Liver (tissue), 10 donors: ENCODE measurements at places on chromosomes 11 and 22.

DNA sequence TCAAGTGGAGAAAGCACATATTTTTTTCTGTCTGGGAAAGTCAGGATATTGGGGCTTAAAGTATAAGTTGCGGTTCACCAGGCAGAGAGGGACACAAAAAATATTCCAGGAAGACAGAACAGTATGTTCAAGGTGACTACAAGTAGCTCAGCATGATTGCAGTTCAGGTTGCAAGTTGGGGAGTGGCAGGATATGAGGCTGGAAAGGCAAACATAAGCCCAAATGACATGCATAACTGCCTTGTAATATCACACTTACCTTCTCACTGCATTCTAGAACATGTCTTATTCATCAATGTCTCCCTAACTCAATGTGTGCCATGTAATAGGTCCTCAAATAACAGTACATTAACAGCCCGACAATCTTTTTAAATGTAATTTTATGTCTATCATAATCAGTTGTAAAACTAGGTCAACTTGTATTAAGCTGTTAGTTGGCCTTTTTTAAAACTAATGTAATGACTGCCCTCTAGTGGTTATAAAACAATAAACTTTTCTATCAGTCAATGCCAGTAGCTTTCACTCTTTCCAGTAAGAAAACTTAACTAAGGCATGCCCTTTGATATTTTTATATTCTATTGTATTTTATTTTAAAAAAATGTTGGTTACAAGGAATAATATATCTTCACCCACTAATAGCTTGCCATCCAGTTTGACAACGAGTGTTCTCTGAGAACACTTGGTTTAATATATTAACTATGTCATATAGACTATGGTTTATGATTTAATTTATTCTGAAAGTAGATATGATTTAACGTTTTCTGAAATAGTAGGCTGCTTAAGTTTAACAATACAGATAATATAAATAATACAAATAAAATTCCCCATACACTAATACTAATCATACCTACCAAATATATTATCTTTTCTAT is 39.4 kb upstream of the CFAP300 start:
- no peak for DNase-seq

- no peak for DNase-seq
Measured at GRCh38 chr22:43446916-43447315, 35.1 kb downstream of the MPPED1 start.

DNA sequence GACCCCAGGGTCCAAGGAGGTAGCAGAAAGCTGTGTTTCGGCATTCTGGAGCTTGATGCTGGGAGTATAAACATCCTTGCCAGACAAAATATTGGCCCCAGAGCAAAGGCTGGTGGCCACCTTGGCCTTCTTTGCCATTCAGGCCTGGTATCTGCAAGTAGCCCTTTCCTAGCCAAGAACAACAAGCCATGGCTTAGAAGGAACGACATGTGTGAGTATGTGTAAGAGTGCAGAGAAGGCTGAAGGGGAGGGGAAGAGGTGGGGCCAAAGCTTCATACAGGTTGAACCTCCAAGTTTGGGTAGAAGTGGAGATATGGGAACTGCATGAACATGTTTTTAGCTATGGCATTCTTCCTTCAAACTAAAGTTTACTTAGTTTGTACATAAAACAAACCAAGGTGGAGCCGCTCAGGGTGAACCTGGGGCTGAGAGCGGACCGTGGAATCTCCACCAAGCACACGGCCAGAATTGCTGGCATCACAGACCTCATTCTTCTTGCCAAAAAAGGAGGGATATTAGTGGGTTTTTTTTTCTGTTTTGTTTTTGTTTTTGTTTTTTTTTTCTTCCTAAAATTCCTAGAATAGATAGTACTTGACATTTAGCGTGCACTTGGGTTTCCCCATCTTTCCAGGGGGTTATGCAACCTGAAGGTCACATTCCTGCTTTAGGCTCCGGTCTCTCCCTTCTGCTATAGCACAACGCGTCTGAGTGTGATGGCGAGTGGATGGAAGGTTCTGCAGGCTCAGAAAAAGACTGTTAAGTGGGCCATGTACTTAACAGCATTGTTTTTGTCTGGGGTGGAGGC is 70.9 kb downstream of the ADAMTS15 start:
- DNase-seq: no peak

GRCh38 chr11:3156282-3156660 is 8.8 kb downstream of the OSBPL5 start:
- no peak for DNase-seq

GRCh38 chr11:26243426-26243825 is 88.5 kb upstream of the ANO3 start:
- no peak for DNase-seq

DNA sequence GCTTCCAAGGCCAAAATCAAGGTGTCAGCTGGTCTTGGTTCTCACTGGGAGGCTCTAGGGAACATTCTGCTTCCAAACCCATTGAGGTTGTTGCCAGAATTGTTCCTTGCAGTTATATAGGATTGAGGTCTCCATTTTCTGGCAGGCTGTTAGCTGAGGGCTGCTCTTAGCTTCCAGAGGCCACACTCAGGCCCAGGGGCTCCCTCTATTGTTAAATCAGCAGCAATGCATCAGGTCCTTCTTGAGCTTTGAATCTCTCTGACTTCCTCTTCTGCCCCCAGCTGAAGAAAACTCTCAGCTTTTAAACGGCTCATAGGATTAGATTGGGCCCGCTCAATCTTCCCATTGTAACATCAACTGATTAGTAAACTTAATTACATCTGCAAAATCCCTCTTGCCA is 39.3 kb upstream of the BSX start:
- DNase-seq: no peak

- DNase-seq: no peak
Measured at GRCh38 chr11:74970852-74971395, 17.8 kb upstream of the NEU3 start.

- no peak for DNase-seq
Measured at GRCh38 chr11:117819096-117820040, 5.2 kb downstream of the FXYD2 start.

DNA sequence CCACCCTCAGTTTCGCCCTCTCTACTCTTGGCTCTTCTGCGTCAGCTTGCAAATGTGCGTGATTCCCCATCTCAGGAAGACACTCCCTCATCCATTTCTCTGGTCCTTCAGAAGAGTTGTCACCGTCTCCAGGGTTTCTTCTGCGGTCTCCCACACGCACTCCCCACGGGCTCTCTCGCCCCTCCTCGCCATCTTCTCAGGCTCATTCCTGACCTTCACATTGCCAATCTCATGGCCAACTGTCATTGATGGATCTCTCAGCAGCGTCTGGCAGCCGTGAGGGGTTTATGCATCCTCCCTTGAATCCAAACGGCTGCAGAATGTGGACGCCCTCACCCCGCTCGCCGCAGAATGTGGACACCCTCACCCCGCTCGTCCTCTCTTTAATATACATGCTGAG is 10.5 kb downstream of the SYNGR1 start:
- no peak for DNase-seq

GRCh38 chr11:58928691-58929090 is 10.6 kb upstream of the GLYATL1 start:
- DNase-seq: no peak

- DNase-seq: no peak
Measured at GRCh38 chr11:62398011-62398994, 20.5 kb upstream of the SCGB1A1 start.

DNA sequence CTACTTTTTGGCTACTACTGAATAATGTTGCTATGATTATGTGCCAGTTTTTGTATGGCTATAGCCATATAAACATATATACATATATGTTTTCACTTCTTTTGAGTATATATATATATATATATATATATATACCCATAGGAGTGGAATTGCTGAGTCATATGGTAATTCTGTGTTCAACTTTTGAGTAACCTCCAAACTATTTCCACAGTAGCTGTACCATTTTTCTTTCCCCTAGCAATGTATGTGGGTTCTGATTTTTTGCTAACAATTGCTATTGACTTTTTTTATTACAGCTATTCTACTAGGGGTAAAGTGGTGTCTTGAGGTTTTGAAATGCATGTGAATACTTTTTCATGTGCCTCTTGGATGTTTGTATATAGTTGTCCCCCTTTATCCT is 30.4 kb downstream of the CBL start:
- no peak for DNase-seq

GRCh38 chr11:10982704-10983510 is 125.1 kb upstream of the ZBED5 start:
- no peak for DNase-seq

DNA sequence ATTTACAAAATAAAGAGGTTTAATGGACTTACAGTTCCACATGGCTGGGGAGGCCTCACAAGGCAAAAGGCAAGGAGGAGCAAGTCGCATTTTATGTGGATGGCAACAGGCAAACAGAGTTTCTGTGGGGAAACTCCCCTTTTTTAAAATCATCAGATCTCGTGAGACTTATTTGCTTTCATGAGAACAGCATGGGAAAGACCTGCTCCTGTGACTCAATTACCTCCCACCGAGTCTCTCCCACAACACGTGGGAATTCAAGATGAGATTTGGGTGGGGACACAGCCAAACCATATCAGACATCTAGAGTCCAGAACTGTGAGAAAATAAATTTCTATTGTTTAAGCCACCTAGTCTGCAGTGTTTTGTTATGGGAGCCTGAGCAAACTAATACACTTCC is 80.8 kb downstream of the ME3 start:
- no peak for DNase-seq

GRCh38 chr22:46063846-46064227 is 86.5 kb upstream of the PPARA start:
- no peak for DNase-seq

GRCh38 chr11:84501750-84502149 is 1125.4 kb downstream of the DLG2 start:
- DNase-seq: no peak

GRCh38 chr22:30340911-30341685 is 14.4 kb upstream of the TBC1D10A start:
- no peak for DNase-seq

- no peak for DNase-seq
Measured at GRCh38 chr22:22030493-22031182, 48.1 kb upstream of the TOP3B start.

DNA sequence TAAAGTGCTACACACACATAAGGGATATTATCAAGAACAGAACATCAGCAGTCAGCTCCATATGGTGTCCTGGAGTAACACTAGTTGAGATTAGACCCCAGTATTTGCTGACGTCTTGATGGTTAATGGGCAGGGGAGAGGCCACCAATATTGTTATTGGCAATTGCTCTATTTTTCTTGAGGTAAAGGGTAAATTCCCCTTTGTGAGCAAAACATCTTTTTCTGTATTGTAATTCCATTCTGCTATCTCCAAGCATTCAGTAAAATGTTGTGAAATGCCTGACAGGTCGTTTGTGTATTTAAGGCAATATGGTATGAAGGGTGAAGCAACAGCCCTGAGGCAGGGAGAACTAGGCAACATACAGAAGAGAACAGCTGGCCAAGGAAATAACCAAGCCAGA is 21.9 kb downstream of the PC start:
- DNase-seq: no peak

GRCh38 chr11:206526-207207 is 532 bp downstream of the BET1L start:
- no peak for DNase-seq

DNA sequence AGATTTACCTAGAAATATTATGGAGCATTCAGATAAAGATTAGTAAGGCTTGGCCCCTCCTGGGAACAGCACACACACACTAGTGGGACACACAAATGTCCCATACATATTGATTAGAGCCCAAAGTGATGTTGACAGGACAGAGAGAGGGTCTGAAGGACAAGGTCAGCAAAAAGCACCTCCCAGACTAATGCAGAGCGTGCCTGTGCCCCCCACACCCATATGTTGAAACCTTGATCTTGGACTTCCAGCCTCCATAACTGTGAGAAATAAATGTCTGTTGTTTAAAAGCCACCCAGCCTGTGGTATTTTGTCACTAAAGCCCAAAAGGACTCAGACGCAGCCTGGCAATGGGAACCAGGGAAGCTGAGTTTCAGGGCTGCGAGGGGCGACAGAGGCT is 27.6 kb downstream of the LRFN4 start:
- no peak for DNase-seq

DNA sequence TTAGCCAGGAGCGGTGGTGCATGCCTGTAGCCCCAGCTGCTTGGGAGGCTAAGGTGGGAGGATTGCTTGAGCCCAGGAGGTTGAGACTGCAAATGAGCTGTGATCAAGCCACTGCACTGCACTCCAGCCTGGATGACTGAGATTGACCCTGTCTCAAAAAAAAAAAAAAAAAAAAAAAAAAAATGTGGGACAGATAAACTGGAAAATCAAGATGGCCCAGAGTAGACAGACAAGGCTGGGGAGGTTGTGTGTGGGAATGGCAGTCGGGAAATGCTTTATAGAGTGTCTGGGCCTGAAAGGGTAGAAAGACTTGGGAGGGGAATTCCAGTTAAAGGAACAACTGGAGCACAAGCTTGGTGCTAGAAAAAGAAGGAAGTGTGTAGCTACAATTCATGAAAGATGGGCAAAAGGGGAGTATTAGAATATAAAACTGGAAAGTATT is 18.2 kb upstream of the WDR74 start:
- DNase-seq: no peak

GRCh38 chr11:30174265-30175020 is 56.4 kb upstream of the FSHB start:
- DNase-seq: no peak

DNA sequence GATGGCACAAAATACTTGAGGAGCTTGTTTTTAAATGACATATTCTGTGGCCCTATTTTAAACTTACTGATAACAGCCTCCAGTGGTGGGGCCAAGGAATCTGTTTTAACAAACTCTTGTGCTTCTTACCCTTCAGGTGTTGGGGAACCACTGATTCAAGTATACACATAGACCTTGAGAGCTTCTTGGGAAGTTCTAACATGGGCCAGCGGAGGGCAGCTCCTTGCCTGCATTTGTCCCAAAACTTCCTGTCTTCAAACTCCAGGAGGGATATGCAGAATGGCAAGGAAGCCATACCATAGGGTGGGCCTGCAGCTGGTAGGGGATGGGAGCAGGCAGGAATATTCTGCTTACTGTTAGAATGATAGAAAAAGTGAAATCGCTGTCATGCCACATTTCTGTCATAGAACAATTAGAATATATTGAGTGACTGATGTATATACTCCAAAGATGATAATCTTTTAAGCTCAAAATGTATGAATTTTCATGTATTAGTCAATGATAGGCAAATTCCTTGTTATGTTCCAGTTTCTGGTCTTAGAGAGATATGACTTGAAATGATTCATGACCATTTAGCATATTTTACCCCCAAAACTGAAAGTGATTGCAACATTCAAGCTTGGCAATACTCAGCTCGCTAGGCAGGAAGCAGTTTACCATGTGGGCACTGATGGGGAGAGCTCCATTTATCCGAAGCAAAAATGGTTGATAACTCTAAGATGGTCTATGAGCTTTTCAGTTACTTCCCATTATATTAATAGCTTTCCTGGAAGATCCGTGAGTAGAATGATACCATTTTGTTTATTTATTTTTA is 9.2 kb downstream of the EXT2 start:
- DNase-seq: no peak

GRCh38 chr22:41563051-41563711 is 2.4 kb downstream of the CSDC2 start:
- DNase-seq: no peak

- DNase-seq: no peak
Measured at GRCh38 chr22:44807915-44808690, 55.7 kb downstream of the ARHGAP8 start.

GRCh38 chr11:298406-299065 is 790 bp downstream of the IFITM5 start:
- DNase-seq: no peak
